ENCODE measurements at places on chromosomes 3 and 15.

- no peaks in the 10 kb centered on the region for H3K36me3 ChIP-seq
- DNase-seq = no peak
- no peaks in the 10 kb centered on the region for H3K27me3 ChIP-seq
- no peak overlapping the region for H3K27ac ChIP-seq
- H3K4me1 ChIP-seq = no peaks in the 10 kb centered on the region
- H3K4me3 ChIP-seq = no peak overlapping the region
Observed at GRCh38 chr15:43879386-43880355, 52.9 kb downstream of the WDR76 start.

DNA sequence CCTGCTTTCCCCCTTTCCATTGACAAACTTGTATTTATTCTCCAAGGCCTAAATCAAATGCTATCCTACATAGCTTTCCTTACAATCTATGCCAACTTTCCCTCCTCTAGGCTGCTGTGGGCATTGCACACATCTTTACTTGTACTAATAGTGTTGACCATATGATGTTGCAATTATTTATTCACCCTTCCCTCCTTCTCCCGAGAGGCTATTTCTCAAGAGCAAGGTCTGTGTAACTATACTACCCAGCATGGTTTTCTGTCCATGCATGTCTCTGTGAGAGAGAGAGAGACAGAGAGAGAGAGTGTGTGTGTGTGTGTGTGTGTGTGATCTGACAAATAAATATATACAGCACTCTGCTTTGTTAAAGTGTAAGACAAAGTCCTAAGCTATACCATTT lies 63.8 kb downstream of the GTPBP8 start:
- no peaks in the 10 kb centered on the region for H3K36me3 ChIP-seq
- H3K27me3 ChIP-seq = no peaks in the 10 kb centered on the region

DNA sequence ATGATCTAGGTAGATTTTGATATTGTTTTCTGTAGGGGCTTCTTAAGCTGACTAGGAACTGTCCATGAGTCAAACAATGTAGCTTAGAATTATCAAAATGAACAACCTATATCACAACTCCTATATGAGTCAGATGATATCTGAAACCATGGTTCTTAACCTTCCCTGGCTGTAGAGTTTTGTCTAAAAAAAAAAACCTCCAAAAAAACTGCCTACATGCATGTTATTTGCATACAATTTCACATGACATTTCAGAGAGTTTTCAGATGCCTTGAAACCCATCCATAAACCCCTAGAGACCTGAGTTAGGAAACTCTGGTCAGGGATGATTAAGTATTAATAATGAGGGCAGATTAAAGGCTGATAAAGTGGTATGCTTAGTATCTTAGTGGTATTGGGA lies 157.0 kb downstream of the CHST2 start:
- no peaks in the 10 kb centered on the region for H3K36me3 ChIP-seq
- no peaks in the 10 kb centered on the region for H3K27me3 ChIP-seq

DNA sequence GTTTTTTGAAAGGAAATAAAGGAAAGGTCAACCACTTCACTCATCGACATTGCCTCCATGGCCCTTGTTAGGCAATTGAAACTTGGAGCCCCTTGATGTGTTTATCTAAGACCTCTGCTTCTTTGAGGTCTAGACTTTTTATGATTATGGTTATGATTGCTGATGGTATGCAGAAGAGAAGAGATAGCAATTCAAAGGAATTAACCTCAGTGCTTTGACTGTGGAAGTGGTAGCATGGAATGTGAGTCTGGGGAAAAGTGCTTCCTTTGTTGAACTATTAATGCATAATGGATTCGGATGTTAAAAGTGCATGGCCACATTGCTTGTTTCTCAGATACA lies 46.1 kb downstream of the FNDC3B start:
- H3K4me3 ChIP-seq = no peak overlapping the region
- no peak overlapping the region for H3K27ac ChIP-seq
- DNase-seq = no peak
- no peaks in the 10 kb centered on the region for H3K27me3 ChIP-seq
- H3K36me3 ChIP-seq = no peaks in the 10 kb centered on the region

DNA sequence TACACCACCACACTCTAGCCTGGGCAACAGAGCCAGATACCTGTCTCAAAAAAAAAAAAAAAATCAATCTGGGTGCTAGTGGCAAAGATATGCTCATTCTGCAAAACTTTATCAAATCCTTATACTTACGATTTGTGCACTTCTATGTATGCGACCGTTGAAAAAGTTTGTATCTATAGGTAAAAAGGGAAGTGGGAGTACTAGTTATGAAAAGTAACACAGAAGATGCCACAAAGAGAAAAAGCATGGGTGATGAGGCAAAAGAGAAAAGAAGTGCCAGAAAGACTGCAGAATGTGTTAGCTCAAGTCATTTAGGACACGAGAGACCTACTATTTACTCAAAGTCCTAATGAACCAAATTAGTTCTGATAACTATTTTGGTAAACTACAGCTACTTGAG lies 407.8 kb downstream of the SHQ1 start:
- no peak for DNase-seq
- peaks cover 60% of the 10 kb centered on the region for H3K4me1 ChIP-seq
- H3K36me3 ChIP-seq = peaks cover 8% of the 10 kb centered on the region
- no peak overlapping the region for H3K4me3 ChIP-seq

DNA sequence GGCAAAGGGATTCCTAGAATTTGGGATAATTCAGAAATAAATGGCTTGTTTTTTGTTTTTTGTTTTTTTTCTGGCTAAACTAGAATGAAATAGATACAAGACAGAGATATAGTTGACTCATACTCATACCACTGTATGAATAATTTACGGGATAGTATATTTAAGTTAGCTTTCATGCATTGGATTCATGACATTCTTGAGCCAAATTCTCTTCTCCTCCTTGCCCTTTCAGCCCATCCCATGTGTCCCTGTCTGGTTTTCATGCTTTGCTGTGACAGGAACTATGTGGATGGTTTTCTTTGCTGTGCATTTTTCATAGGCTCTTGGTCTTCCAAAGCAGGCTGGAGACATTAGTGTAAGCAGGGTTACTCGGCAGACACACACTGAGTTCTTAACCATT lies 66.6 kb upstream of the UMPS start:
- H3K4me3 ChIP-seq = no peak overlapping the region
- H3K27me3 ChIP-seq = peaks cover 9% of the 10 kb centered on the region
- no peak for DNase-seq
- no peak overlapping the region for H3K27ac ChIP-seq
- H3K4me1 ChIP-seq = peaks cover 2% of the 10 kb centered on the region

- no peak for DNase-seq
- no peaks in the 10 kb centered on the region for H3K4me1 ChIP-seq
- H3K36me3 ChIP-seq = no peaks in the 10 kb centered on the region
- H3K27ac ChIP-seq = no peak overlapping the region
- no peaks in the 10 kb centered on the region for H3K27me3 ChIP-seq
Observed at GRCh38 chr3:167450195-167450594, 23.6 kb downstream of the SERPINI2 start.

GRCh38 chr3:181488536-181488935 lies 223.2 kb upstream of the SOX2 start:
- no peaks in the 10 kb centered on the region for H3K36me3 ChIP-seq
- DNase-seq = no peak
- H3K4me1 ChIP-seq = no peaks in the 10 kb centered on the region
- H3K4me3 ChIP-seq = no peak overlapping the region
- H3K27ac ChIP-seq = no peak overlapping the region

GRCh38 chr15:55897560-55898336 lies 95.7 kb downstream of the NEDD4 start:
- no peaks in the 10 kb centered on the region for H3K27me3 ChIP-seq
- H3K4me3 ChIP-seq = no peak overlapping the region
- no peak for DNase-seq
- peaks cover 12% of the 10 kb centered on the region for H3K4me1 ChIP-seq

- H3K4me1 ChIP-seq = peaks cover 34% of the 10 kb centered on the region
- no peak for DNase-seq
- peak overlapping the region; percentile 76 for H3K27ac ChIP-seq
- H3K4me3 ChIP-seq = peak overlapping the region; percentile 79
- no peaks in the 10 kb centered on the region for H3K36me3 ChIP-seq
Observed at GRCh38 chr15:100330221-100330620, 11.6 kb downstream of the ADAMTS17 start.

DNA sequence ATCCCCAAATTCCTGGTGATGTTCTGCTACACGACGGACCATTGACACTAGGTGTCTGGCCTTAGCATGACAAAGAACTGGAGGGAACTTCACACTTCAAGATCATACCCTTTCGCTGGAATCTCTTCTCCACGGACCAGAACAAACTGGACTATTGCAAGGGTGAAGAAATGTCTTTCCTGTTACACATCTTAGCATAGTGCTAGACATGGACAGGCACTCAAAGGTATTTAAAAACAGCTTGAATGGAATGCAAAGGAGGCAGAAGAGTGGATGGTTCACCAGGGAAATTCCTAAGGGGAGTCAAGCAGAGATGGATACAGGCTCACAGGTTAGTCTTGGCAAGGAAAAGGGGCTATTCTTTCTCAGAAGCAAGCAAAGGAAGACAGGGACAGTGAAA lies 33.5 kb upstream of the PDZRN3 start:
- H3K27ac ChIP-seq = no peak overlapping the region
- no peaks in the 10 kb centered on the region for H3K36me3 ChIP-seq
- no peak overlapping the region for H3K4me3 ChIP-seq
- H3K27me3 ChIP-seq = no peaks in the 10 kb centered on the region
- DNase-seq = no peak

DNA sequence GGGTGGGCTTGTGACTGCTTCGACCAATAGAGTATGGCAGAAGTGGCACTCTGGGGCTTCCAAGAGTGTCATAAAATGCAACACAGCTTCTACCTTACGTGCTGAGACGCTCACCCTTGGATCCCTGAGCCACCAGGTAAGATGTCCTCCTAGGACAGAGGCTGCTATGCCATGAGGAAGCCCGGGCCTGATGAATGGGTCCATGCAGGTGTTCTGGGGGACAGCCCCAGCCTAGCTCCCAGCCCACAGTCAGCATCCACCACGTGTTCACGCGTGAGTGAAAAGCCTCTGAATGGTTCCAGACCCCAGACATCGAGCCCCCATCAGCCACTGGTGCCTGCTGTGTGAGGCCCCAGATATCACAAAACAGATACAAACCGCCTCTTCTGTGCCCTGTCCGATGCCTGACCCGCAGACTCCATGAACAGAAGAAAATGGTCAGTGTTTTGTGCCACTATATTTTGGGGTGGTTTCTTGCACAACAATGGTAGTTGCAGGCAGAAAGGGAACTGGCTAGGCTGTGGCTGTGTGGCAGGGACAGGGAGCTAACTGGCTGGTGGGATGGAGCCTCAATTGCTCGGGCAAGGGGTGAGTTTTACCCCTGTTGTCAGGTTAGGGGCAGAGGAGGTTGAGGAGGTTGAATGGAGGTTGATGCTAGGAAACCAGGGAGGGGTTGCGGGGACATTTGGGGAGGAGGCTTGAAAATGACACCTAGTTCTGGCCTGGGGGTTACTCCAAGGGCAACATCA lies 92.2 kb downstream of the LINGO1 start:
- no peak overlapping the region for H3K27ac ChIP-seq
- no peaks in the 10 kb centered on the region for H3K36me3 ChIP-seq
- H3K27me3 ChIP-seq = peaks cover 37% of the 10 kb centered on the region
- peaks cover 12% of the 10 kb centered on the region for H3K4me1 ChIP-seq
- DNase-seq = no peak

GRCh38 chr15:60928970-60929369 lies 300.1 kb downstream of the RORA start:
- no peak overlapping the region for H3K27ac ChIP-seq
- no peak overlapping the region for H3K4me3 ChIP-seq
- H3K4me1 ChIP-seq = peaks cover 15% of the 10 kb centered on the region
- no peak for DNase-seq
- H3K27me3 ChIP-seq = peaks cover 7% of the 10 kb centered on the region

DNA sequence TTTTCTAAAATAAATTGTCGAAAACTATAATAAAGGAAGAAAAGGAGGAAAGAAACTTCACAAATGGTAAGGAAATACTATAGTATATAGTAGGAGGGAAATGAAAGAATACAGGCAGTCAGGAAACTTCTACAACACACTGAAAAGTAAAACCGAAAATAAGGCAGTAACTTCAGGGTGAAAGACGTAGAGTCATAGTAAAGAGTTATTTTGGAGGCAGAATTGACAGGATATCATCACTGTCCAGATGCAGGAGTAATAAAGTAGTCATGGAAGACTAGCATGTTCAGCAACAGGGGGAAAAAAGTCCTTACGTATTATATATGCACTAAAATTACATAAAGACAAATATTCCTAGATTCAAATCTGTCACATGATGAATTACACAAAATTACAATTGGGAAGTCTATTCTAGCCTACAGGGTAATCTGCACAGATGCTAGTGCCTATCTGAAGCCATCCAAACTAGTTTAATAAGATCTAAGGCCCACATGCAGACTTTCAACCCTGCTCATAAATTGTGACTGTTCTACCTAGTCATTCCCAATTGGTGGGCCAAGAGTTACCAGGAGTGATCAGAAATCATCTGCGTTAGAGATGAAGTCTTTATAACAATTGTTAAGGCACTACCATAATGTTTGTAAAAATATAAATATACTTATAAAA lies 14.0 kb downstream of the VPS13C start:
- no peak for DNase-seq
- H3K36me3 ChIP-seq = no peaks in the 10 kb centered on the region
- H3K4me1 ChIP-seq = peaks cover 25% of the 10 kb centered on the region
- H3K4me3 ChIP-seq = peak overlapping the region; percentile 87

- peaks cover 22% of the 10 kb centered on the region for H3K4me1 ChIP-seq
- peaks cover 16% of the 10 kb centered on the region for H3K36me3 ChIP-seq
- no peaks in the 10 kb centered on the region for H3K27me3 ChIP-seq
- H3K27ac ChIP-seq = no peak overlapping the region
Observed at GRCh38 chr15:44490622-44491021, 46.3 kb upstream of the EIF3J start.

DNA sequence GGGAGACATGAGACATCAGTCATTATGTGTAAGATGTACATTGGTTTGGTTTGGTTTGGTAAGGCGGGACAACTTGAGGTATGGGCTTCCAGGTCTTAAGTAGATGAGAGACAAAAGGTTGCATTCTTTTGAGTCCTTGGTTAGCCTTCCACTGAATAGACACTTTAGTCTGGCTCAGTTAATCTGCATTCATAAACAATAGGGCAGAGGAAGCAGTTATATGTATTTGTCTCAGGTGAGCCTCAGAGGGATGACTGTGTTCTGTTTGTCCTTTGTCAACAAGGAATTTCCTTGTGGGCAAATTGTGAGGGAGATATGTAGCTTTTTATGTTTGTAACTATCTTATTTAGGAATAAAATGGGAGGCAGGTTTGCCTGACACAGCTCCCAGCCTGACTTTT lies 50.4 kb downstream of the TCF12 start:
- DNase-seq = no peak
- H3K27ac ChIP-seq = no peak overlapping the region

Measured in T-helper 17 cell (primary cell).